MCF 10A (cell line): ENCODE measurements at places on chromosomes 2 and 18. TPM values are rescaled to one million over a fixed set of nuclear protein-coding genes. Genes with fewer than 3 reads are reported as not detected.

DNA sequence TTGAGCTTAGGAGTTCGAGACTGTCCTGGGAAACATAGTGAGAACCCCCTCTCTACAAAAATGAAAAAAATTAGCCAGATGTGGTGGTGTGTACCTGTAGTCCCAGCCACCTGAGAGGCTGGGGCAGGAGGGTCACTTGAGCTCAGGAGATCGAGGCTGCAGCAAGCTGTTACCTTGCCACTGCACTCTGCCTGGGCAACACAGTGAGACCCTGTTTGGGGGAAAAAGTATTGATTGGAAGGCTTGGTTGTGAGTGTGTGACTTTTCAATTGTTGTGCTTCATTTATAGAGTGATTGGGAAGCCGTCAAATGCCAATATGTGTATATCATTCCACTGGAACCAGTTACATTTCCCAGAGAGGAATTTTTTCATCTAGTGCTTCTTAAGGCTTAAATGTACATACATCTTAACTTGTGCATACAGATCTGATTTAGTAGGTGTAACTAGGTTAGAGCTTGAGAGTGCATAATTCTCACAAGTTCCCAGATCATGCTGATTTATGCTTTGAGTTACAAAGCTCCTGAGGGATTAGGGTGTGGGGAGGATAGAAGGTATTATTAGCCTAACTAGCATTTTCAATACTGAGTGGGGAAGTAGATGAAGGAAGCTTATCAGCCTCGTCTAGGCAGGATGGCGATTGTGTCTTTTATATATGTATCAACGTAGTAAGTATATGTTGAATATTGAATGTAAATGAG is 15.3 kb downstream of the WDR43 start:
- no peak overlapping the region for H3K4me3 ChIP-seq
- H3K36me3 ChIP-seq: peaks cover 95% of the 10 kb centered on the region
- peaks cover 17% of the 10 kb centered on the region for H3K4me1 ChIP-seq
- no peak overlapping the region for H3K27ac ChIP-seq

- no peaks in the 10 kb centered on the region for H3K27me3 ChIP-seq
- no peaks in the 10 kb centered on the region for H3K4me1 ChIP-seq
- DNase-seq: no peak
Observed at GRCh38 chr2:86638712-86639111, 15.0 kb upstream of the RNF103 start.

DNA sequence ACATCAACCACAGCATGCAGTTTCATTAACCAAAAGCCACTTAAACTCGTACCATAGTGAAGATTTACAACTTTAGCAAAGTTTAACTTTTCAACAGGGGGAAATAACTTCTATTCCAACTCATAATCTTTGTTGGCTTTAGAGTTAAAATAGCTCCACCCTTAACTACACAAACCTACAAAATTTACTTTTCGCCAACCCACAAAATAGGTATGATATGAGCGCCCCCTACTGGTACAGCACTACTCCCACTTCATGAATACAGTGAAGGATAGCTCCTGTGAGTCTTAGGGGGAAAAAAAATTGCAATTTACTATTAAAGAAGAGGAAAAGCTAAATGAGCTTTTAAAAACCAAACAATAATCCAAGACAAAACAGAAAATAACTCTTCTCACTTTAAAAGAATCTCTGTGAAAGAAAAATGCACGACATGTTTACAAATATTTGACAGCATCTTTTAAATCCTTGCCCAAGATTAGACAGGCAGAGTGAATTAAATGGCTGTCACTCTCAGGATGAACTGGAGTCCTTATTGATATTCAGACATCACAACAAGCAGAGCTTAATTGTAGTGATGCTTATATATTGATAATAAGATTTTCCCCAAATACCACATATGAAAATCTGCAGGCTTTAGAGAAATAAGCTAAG is 32.2 kb downstream of the TMEFF2 start:
- peaks cover 9% of the 10 kb centered on the region for H3K4me1 ChIP-seq
- H3K27ac ChIP-seq: no peak overlapping the region
- no peaks in the 10 kb centered on the region for H3K27me3 ChIP-seq
- peak; percentile 76 for DNase-seq
- no peak overlapping the region for H3K4me3 ChIP-seq

DNA sequence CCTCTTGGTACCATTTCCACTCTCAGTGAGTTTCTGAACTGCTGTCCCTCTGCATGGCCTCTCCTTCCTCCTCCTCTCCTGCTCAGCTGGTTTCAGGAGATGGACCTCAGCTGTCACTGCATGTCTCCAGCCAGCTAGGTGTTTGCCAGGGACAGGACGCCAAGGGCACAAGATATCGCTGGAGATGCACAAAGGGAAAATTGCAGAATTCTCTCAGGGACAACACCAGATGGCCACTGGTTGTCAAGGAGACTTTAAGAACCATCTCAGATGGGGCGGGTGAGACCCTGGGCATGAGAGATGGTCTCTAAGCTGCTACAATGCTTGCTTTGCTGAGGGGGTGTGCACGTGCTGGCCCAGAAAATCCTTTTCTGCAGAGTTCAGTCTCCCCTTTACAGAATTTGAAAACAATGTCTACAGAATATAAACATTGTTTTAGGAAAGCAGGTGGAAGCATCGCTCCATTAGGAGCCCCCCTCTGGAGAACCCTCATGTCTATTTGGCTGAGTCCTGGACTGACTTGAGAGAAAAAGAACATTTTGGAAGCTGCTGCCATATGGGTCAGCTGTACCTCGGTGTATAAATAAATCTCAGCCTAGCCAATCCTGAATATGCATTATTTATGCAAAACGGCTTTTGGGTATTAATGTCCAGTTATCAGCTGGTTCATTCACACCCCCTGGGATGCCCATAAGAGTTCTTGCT is 57.8 kb upstream of the SPP2 start:
- H3K4me1 ChIP-seq: no peaks in the 10 kb centered on the region
- DNase-seq: no peak
- no peak overlapping the region for H3K27ac ChIP-seq
- no peak overlapping the region for H3K4me3 ChIP-seq
- no peaks in the 10 kb centered on the region for H3K27me3 ChIP-seq

DNA sequence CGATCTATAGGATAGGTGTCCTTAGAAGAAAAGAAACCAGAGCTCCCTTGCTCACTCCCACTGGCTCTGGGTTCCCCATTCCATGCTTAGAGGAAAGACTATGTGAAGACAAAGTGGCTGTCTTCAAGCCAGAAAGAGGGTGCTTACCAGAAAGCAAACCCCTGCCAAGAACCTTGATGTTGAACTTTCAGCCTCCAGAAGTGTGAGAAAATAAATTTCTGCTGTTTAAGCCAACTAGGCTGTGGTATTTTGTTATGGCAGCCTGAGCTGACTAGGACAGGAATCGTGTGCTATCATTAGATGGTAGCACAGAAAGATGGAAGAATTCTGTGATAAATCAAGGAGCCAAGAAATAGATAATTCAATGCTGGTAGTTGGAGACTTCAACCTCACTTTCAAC is 19.9 kb upstream of the TFCP2L1 start:
- no peaks in the 10 kb centered on the region for H3K36me3 ChIP-seq
- H3K4me3 ChIP-seq: no peak overlapping the region
- H3K4me1 ChIP-seq: peaks cover 19% of the 10 kb centered on the region
- H3K27me3 ChIP-seq: peaks cover 36% of the 10 kb centered on the region

HRH4 gene
- 0.10 and 0.16 TPM in 2 replicates for total RNA-seq

APLF gene
- total RNA-seq: 4.0 TPM in 2 replicates
